ENCODE measurements at places on chromosomes 6 and 20. TPM values are rescaled to one million over a fixed set of nuclear protein-coding genes. Genes with fewer than 3 reads are reported as not detected.

DNA sequence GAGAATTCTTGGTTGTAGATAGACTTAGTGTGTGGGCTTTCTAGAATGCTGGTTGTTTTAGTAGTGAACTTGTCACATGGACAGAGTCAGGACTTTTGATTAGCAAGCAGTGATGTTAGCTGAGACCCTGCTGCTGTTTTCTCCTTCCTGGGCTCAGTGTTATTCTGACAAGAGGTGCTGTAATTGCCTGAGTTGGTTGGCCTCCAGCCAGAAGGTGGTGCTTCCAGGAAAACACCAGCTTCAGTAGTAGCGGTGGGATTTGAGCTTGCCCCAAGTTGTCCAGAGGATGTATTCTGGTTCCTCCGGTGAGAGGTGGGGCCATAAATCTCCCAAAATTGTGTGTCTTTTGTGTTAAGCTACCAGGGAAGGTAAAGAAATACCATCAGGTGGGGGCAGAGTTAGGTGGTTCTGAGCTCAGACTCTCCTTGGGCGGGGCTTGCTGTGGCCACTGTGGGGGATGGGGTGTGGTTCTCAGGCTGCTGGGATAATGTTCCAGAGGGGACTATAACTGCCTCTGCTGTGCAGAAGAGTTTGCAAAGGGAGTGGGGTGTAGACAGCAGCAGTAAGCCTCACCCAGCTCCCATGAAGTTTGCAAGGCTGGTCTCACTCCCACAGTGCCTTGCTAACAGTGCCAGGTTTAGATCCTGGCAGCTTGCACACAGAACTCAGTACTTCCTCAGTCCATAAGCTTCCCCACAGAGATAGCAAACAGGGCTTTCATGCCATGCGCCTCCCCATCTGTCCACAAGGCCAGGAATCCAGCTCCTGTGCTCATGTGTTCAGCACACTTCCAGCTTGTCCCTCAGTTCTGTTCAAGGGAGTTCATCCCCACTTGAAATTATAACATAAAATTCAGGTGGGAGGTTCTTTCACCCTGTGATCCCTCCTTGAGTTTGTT, 278.4 kb upstream of the PTCHD4 start:
- H3K4me1 ChIP-seq = no peaks in the 10 kb centered on the region
- H3K36me3 ChIP-seq = no peaks in the 10 kb centered on the region
- no peaks in the 10 kb centered on the region for H3K27me3 ChIP-seq
- no peak overlapping the region for H3K27ac ChIP-seq
- H3K4me3 ChIP-seq = no peak overlapping the region

DNA sequence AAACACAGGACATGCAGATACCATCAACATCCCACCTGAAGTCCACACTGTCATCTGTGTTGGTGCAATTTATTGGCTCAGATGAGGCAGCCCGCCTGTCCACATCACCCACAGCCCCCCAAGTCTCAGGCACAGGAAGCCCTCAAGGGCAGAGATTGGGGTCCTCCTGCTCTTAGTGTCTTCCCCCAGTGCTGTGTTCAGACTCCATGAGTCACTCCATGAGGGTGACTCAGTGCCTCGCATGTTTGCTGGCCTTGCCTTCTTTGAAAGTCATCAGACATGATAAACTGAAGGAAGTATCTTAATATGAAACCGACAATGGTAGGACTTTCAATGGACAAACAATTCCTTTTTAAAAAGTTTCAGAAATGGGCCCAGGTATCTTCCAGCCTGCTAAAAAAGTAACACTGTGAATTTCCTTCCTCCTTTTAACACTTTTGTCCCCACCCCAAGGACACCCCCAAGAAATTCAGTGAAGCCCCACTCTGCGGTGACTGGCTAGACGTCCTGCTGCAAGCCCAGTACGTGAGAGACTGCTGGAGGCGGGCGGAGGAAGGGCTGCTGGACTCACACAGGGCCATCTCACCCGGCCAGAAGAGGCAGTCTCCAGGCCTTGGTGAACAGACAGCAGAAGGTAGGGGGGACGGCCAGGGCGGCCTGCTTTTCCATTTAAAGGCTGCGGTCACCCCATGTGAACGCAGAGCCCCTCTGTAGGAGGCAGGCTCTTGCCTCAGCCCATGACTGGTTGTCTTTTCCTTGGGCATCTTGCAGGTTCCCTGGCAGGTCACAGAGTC, 43.0 kb upstream of the KCNK16 start:
- DNase-seq = no peak
- H3K4me3 ChIP-seq = no peak overlapping the region
- no peak overlapping the region for H3K27ac ChIP-seq
- H3K4me1 ChIP-seq = no peaks in the 10 kb centered on the region
- peaks cover 11% of the 10 kb centered on the region for H3K27me3 ChIP-seq

The KCNK15 gene
- 0.26 TPM for total RNA-seq

GRCh38 chr6:102660303-102660702, 1266.8 kb downstream of the GRIK2 start:
- H3K27ac ChIP-seq = no peak overlapping the region
- H3K36me3 ChIP-seq = no peaks in the 10 kb centered on the region
- DNase-seq = no peak
- H3K27me3 ChIP-seq = no peaks in the 10 kb centered on the region
- H3K4me1 ChIP-seq = no peaks in the 10 kb centered on the region

- H3K36me3 ChIP-seq = no peaks in the 10 kb centered on the region
- H3K27ac ChIP-seq = no peak overlapping the region
- H3K4me3 ChIP-seq = no peak overlapping the region
- no peak for DNase-seq
- H3K27me3 ChIP-seq = no peaks in the 10 kb centered on the region
Measured at GRCh38 chr6:20024316-20024673, 187.1 kb downstream of the ID4 start.

DNA sequence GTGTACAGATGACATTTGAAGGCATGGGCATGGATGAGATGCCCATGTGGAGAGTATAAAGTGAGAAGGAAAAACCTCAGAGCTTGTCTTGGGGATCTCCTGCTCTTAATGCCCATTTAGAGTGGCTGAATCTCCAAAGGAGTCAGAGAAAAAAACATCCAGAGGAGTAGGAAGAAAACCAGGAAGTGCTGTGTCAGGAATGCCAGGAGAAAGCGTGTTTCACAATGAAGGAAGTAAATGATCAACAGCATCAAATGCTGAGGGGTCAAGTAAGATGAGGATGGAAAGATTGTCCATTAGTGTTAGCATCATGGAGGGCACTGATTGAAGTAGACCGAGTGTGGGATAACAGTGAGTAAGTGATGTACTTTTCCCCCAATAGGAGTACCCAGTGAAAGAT, 56.1 kb downstream of the FIG4 start:
- H3K4me3 ChIP-seq = no peak overlapping the region
- DNase-seq = no peak
- no peak overlapping the region for H3K27ac ChIP-seq

The LY6G6F gene
- total RNA-seq = not detected

DNA sequence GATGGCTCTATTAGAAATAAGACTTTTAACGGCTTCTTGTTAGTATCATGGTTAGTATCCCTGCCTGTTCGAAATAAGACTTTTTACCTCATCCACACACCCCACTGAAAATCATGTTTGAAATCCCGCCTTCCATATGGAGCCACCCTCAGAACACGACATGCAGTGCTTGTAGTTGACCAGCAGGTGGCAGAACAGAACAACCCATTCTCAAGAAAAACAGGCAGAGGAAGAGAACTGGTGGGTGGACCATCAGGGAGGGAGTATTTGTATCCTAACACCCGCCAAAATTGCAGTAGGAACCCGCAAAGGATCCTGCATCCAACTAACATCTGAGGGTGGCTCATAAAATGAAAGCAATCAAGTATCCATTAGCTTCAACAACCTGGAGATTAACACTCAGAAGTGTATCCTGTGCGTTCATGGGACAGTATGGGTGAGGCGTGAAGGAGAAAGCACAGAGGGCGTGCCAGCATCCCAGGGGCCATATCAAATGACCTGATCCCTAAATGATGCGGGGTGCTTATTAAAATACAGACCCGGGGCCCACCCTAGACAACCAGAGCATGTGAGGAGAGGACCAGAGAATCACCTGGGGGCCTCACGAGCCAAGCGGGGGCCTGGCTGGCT, 89.6 kb upstream of the NHSL1 start:
- no peaks in the 10 kb centered on the region for H3K27me3 ChIP-seq
- H3K4me1 ChIP-seq = no peaks in the 10 kb centered on the region
- H3K4me3 ChIP-seq = no peak overlapping the region

The TAAR2 gene
- total RNA-seq = not detected

DNA sequence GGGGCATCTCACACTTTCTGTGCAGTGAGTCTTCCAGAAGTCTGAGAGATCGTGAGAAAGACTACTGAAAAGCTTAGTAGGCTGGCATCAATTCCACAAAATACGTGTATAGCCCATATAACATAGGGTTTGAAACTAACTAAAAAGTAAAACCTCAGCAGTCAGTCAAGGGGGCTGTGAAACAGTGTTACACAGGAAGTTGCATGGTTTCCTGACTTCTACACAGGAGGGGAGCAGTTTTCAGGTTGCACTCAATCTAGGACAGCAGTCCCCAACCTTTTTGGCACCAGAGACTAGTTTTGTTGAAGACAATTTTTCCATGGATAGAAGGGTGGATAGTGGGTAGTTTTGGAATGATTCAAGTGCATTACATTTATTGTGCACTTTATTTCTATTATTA, 4.7 kb upstream of the LY86 start:
- H3K36me3 ChIP-seq = no peaks in the 10 kb centered on the region
- H3K27ac ChIP-seq = no peak overlapping the region

- H3K4me1 ChIP-seq = no peaks in the 10 kb centered on the region
- no peak for DNase-seq
- no peak overlapping the region for H3K27ac ChIP-seq
- no peaks in the 10 kb centered on the region for H3K36me3 ChIP-seq
Measured at GRCh38 chr6:22952097-22952496, 382.7 kb downstream of the HDGFL1 start.

The SLC52A3 gene
- total RNA-seq = 6.0 TPM

The ZNF165 gene
- 0.82 TPM for total RNA-seq

The NRSN1 gene
- total RNA-seq = not detected

- no peak overlapping the region for H3K4me3 ChIP-seq
- H3K4me1 ChIP-seq = peaks cover 14% of the 10 kb centered on the region
- no peak overlapping the region for H3K27ac ChIP-seq
- DNase-seq = no peak
- H3K36me3 ChIP-seq = peaks cover 18% of the 10 kb centered on the region
- H3K27me3 ChIP-seq = no peaks in the 10 kb centered on the region
Measured at GRCh38 chr6:4901386-4902061, 102.3 kb downstream of the RPP40 start.

The MTFR2 gene
- total RNA-seq = 1.0 TPM

- no peak overlapping the region for H3K27ac ChIP-seq
- H3K36me3 ChIP-seq = no peaks in the 10 kb centered on the region
- no peak overlapping the region for H3K4me3 ChIP-seq
- no peak for DNase-seq
Measured at GRCh38 chr20:37350649-37351574, 5.0 kb downstream of the SRC start.

- H3K27me3 ChIP-seq = no peaks in the 10 kb centered on the region
- H3K4me1 ChIP-seq = no peaks in the 10 kb centered on the region
- no peaks in the 10 kb centered on the region for H3K36me3 ChIP-seq
- H3K27ac ChIP-seq = no peak overlapping the region
- no peak for DNase-seq
Measured at GRCh38 chr6:77587963-77588362, 64.9 kb upstream of the MEI4 start.

The SLC2A10 gene
- 2.8 TPM for total RNA-seq

The TFB1M gene
- total RNA-seq = 21.6 TPM

The SLPI gene
- total RNA-seq = 1.8 TPM

The PRSS35 gene
- total RNA-seq = not detected

GRCh38 chr20:38060536-38060935, 27.0 kb downstream of the RPRD1B start:
- H3K27ac ChIP-seq = no peak overlapping the region
- H3K36me3 ChIP-seq = peaks cover 95% of the 10 kb centered on the region
- DNase-seq = no peak
- no peaks in the 10 kb centered on the region for H3K27me3 ChIP-seq
- no peak overlapping the region for H3K4me3 ChIP-seq

GRCh38 chr6:147564556-147564955, 56.1 kb downstream of the SAMD5 start:
- H3K27ac ChIP-seq = no peak overlapping the region
- H3K4me3 ChIP-seq = no peak overlapping the region
- no peaks in the 10 kb centered on the region for H3K4me1 ChIP-seq
- no peak for DNase-seq

The PNPLA1 gene
- not detected for total RNA-seq

The SPATA25 gene
- total RNA-seq = 1.8 TPM

GRCh38 chr6:21653323-21653722, 59.8 kb downstream of the SOX4 start:
- no peak for DNase-seq
- H3K36me3 ChIP-seq = no peaks in the 10 kb centered on the region
- H3K4me1 ChIP-seq = no peaks in the 10 kb centered on the region
- no peak overlapping the region for H3K4me3 ChIP-seq
- no peak overlapping the region for H3K27ac ChIP-seq
- no peaks in the 10 kb centered on the region for H3K27me3 ChIP-seq

GRCh38 chr20:49460916-49461315, 21.6 kb downstream of the KCNB1 start:
- no peak for DNase-seq
- H3K4me3 ChIP-seq = no peak overlapping the region
- no peaks in the 10 kb centered on the region for H3K36me3 ChIP-seq
- H3K4me1 ChIP-seq = no peaks in the 10 kb centered on the region
- no peak overlapping the region for H3K27ac ChIP-seq

GRCh38 chr6:159715166-159715565, 12.1 kb upstream of the WTAP start:
- DNase-seq = no peak
- H3K4me1 ChIP-seq = peaks cover 4% of the 10 kb centered on the region
- no peak overlapping the region for H3K4me3 ChIP-seq
- H3K27me3 ChIP-seq = no peaks in the 10 kb centered on the region
- no peaks in the 10 kb centered on the region for H3K36me3 ChIP-seq

The NR2E1 gene
- total RNA-seq = not detected

- no peaks in the 10 kb centered on the region for H3K4me1 ChIP-seq
- no peak overlapping the region for H3K27ac ChIP-seq
- H3K36me3 ChIP-seq = no peaks in the 10 kb centered on the region
Measured at GRCh38 chr20:42714298-42715141, 475.2 kb downstream of the PTPRT start.

The NKAIN2 gene
- 0.30 TPM for total RNA-seq
